Myocyte (in vitro differentiated cells): ENCODE measurements at places on chromosomes 16 and 17. TPM values are rescaled to one million over a fixed set of nuclear protein-coding genes. Genes with fewer than 3 reads are reported as not detected.

ESRP2 gene
- total RNA-seq = 0.11 TPM in 1 of 2 replicates, not detected in the other

HES7 gene
- 0.16 and 0.53 TPM in 2 replicates for total RNA-seq

DNAAF8 gene
- 0.91 and 1.1 TPM in 2 replicates for total RNA-seq

MMP15 gene
- 53.2 and 89.2 TPM in 2 replicates for total RNA-seq

SOX15 gene
- total RNA-seq = 4.0 and 10.9 TPM in 2 replicates

KCNH4 gene
- not detected in 2 replicates for total RNA-seq

IRX5 gene
- 12.7 and 14.0 TPM in 2 replicates for total RNA-seq

CA7 gene
- 3.4 and 4.2 TPM in 2 replicates for total RNA-seq

CA5A gene
- total RNA-seq = not detected in 2 replicates

PLD6 gene
- 8.8 and 9.4 TPM in 2 replicates for total RNA-seq

KRT32 gene
- not detected in 2 replicates for total RNA-seq

LPO gene
- total RNA-seq = not detected in 2 replicates

KRTAP1-1 gene
- total RNA-seq = 0.21 TPM in 1 of 2 replicates, not detected in the other

ZC3H18 gene
- total RNA-seq = 10.4 and 13.4 TPM in 2 replicates

SHCBP1 gene
- total RNA-seq = 0.88 and 3.2 TPM in 2 replicates

TAC4 gene
- not detected in 2 replicates for total RNA-seq

GJC1 gene
- 8.2 and 8.5 TPM in 2 replicates for total RNA-seq

TMEM235 gene
- not detected in 2 replicates for total RNA-seq

ADAP2 gene
- total RNA-seq = 0.51 and 1.4 TPM in 2 replicates
